ENCODE measurements at places on chromosomes 1 and 21.

- no peak for DNase-seq
These were observed 128.5 kb upstream of the RRP15 start for GRCh38 chr1:218156595-218156994.

DNA sequence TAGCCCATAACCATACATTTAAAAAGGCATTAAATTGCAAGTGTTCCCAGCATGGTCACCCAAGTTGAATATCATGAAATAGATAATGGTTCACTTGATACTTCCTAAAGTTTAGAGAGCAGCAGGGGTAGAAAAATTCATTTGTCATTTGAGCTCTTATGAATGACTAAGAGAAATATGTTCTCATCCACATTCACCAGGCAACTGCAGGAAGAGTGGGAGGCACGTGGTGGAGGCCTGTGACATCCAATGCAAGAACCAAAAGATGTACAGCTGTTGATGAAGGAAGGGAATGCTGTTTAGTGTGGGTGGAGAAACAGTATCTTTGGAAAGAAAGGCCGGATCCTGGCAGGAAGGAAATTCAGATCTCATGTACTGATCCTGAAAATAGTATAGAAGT, 473.1 kb downstream of the ADGRL2 start:
- peak; percentile 21 for DNase-seq

GRCh38 chr1:203286161-203286984, 18.9 kb upstream of the BTG2 start:
- no peak for DNase-seq

GRCh38 chr1:236167154-236167553, 24.8 kb downstream of the GPR137B start:
- DNase-seq = no peak

GRCh38 chr1:96374076-96374762, 347.4 kb upstream of the PTBP2 start:
- no peak for DNase-seq

Measured in fibroblast of mammary gland (primary cell).